NCI-H146 (cell line): ENCODE measurements at places on chromosomes 7 and 10.

DNA sequence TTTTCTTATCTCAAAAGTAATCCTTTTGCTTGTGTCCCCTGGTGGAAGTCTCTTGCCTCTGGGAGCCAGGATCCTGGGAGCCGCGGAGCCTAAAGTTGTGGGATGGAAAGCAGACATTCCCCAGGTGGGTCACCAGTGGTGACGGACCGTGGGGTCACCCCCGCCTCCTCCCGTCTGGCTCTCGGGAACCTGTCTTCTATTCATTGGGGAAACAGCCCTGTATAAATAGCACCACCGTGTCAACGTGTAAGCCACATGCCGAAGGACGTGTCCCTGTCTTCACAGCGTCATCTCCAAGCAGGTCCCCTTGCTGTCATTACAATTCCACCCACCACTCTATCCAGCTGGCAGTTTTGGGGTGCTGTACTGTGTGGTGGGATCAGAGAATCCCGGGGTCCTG is 87.5 kb downstream of the ELFN1 start:
- no peak for DNase-seq

GRCh38 chr10:103986360-103986759 is 19.4 kb downstream of the SLK start:
- no peak for DNase-seq

- no peak for DNase-seq
Observed at GRCh38 chr10:61888744-61889143, 12.8 kb upstream of the ARID5B start.

DNA sequence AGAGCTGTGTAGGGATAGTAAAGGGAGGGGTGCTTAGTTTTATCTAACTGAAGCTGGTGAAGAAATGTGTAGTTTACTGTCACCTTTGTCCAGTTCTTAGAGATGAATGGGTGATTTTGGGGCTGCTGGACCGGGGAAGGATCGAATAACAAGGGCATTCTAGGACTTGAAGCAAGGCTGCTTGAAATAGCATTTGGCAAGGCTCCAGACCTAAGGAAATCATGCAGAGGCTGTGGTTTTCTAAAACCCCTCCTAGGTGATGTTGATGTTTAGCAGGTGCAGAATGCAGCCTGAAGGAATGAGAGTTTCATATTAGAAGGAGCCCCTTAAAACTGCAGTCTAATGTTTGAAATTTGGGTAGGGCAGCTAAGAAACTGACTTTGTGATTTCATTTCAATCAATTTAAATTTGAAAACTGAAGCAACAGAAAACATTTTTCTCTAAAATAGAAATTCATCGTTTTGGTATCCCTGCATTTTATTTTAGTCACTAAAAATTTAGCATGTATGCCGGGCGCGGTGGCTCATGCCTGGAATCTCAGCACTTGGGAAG is 68.5 kb downstream of the TET1 start:
- peak; percentile 17 for DNase-seq

DNA sequence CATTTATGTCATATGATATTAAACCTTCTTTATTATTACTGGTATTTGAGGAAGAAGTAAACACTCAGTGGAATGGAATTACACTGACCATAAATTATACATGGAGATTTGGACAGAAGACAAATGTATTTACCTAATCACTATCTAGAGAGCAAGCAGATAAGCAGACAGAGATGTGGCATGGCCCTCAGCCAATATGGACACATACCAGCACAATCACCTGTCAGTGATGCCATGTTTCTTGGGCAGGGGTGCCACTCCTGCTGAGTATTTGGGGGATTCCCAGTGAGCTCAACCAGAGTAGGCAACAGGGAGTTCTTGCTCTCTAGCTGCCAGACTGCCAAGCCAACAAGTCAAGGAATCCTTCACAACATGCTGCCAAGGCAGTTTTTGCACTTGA is 866.3 kb upstream of the LRRN3 start:
- peak; percentile 21 for DNase-seq

DNA sequence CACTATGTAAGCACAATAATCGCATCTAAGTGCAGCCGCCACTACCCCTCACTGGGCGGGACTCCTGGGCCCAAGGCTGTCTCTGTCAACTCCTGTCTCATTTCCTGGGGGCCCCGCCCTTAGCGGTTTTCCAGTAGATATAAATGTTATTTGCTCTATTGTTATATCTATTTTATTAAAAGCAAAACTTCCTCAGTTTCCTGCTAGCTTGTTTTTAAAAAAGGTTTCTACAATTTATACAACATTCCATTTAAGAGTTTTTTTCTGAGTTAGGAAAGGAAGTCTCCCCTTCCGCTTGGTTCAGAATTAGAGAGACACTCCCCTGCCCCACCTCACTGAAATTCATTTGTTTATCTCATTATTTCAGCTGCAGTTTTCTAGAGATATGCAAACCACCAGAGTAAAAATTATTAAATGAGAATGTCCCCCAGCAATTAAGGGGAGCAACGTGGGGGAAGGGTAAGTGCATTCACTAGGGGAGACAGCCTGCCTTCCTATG is 82.7 kb downstream of the RAMP3 start:
- no peak for DNase-seq

DNA sequence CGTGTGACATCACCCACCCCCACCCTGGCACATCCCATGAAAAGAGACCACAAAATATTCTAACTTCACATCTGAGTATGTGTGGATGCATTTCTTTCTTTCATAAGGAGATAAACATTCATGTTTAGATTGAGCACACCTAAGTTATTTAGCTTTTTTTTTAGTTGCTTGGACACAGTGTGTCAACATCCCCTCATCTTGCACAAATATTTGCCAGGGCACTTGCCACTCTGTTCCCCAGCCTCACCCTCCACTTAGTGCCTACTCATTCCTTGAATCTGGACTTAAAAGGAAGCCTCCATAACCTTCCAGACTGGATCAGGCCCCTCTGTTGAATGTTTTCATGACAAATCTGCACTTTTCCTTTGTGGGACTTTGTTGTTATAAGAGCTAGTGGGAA is 338.9 kb upstream of the IGFBP3 start:
- no peak for DNase-seq
